T-helper 1 cell treated with Interleukin-12 subunit alpha and Interleukin-12 subunit beta and Interleukin-4 antibody, amounts not matched to agents 30 ng/mL and 1 ng/mL, for 36 hours (primary cell): ENCODE measurements at places on chromosomes 3 and 15. TPM values are rescaled to one million over a fixed set of nuclear protein-coding genes. Genes with fewer than 3 reads are reported as not detected.

Gene ULK3
- total RNA-seq, result 57.9 and 58.0 TPM in 2 replicates

Gene ESYT3
- 0.29 and 0.41 TPM in 2 replicates for total RNA-seq

Gene GPX1
- 120 TPM in 2 replicates for total RNA-seq

Gene FETUB
- not detected in 2 replicates for total RNA-seq

Gene ANKRD34C
- total RNA-seq, result not detected in 2 replicates

Gene FBXO40
- not detected in 2 replicates for total RNA-seq

Gene SERPINI2
- not detected in 2 replicates for total RNA-seq

Gene DAZL
- total RNA-seq, result not detected in 2 replicates
